ENCODE measurements at places on chromosomes 7 and 10.
A peak's percentile ranks its signal among the peaks of the same experiment; 100 is the strongest.

- DNase-seq = peak; percentile 34
Observed at GRCh38 chr7:31373337-31374289, 33.1 kb upstream of the NEUROD6 start.

- DNase-seq = no peak
Observed at GRCh38 chr10:52078397-52078937, 235.6 kb upstream of the DKK1 start.

GRCh38 chr7:6442114-6442513 is 5.6 kb downstream of the DAGLB start:
- DNase-seq = no peak

DNA sequence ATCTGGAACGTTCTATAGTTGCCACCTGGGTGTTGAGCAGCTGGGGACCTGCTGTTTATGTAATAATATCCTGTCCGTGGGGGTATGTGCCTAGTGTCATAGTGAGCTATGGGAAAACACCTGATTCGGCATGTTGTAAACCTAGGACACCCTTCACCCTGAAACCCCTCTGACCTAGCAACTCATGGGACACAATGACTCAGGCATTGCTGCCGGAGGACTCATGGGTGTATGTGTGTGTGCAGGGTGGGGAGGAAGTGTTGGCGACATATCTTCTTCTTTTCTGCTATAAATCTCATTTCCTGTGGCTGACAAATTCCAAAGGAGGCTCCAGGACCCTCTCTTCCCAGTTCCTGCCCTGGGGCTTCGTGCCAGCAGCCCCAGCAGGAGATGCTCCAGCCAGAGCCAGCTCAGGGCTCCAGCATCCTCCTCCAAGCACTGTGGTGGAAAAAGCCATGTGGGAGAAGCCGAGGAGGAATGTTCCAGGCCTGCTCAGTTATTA is 77.0 kb upstream of the PODXL start:
- peak; percentile 72 for DNase-seq

- DNase-seq = peak; percentile 95
Observed at GRCh38 chr10:43793704-43794103, 145.0 kb upstream of the ZNF32 start.

Data from AG10803 (cell line).